ENCODE measurements at places on chromosomes 5 and 9.

DNA sequence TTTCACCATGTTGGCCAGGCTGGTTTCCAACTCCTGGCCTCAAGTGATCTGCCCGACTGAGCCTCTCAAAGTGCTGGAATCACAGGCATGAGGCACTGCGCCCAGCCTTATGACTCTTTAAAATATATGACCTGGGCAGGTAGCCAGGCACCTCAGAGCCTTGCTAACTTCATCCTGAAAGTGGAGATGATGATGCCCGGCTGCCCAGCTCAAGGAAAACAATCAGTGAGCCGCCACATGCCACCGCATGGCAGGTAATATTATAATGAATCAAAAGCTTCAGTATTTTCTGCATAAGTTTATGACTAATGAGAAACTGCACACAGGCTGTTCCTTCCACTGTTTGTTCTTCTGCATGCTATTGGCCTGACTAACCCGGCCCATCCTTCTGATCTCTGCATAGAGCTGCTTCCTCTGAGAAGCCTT lies 30.4 kb upstream of the DMRT1 start:
- no peak for DNase-seq

DNA sequence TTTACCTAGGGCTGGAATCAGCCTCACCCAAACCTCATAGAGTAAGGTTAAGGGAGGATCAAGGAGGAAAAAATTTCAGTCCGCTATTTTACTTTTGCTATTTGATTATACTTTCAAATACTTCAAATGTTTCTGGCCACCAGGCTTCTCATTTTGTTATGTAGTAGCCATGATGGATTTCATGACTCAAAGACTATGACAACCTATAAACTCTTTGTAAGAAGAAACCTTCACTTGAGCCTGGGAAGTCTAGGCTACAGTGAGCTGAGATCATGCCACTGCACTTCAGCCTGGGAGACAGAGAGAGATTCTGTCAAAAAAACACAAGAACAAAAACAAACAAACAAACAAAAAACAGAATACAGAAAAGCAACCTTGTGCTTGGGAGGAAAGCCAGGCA lies 293.6 kb upstream of the TNC start:
- no peak for DNase-seq

DNA sequence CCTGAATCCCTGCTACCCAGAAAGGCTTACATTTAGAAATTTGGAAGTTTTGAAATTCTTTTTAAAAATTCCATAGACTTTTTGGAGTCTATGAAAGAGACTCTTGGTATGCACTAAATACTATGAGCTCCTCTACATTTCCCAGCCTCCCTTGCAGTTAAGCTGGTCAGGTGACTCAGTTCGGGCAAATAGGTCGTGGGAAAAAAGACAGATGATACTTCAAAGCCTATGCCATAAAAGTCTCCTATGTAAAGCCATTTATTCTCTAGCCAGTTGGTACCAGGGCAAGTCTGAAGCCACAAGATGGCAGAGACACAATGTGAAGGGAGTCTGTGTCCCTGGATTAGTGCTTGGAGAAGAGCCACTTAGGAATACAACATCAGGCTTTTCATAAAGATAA lies 101.8 kb downstream of the BOD1 start:
- DNase-seq = no peak

- DNase-seq = no peak
Observed at GRCh38 chr5:136205061-136205702, 12.2 kb upstream of the SMIM32 start.

DNA sequence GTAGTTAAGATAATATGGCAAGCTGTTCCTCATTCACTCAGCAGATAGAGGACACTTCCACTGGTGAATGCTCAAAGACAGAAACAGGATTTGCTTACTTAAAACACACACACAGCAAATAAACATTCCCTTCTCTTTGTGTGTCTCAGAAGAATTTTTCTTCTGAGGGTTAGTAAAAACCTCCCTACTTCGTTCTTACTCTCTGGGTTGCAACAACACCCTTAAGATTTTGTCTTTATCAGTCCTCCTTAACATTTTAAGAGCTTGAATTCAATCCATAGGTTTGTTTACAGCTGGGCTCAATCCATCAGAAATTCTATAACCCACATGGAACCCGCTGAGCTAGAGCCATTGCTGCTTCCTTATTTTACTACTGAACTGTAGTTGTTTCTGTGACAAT lies 237.4 kb upstream of the PIK3R1 start:
- DNase-seq = no peak

GRCh38 chr5:158485047-158485446 lies 614.7 kb downstream of the EBF1 start:
- DNase-seq = no peak

- no peak for DNase-seq
Observed at GRCh38 chr5:157665467-157666070, 5.8 kb upstream of the C5orf52 start.

DNA sequence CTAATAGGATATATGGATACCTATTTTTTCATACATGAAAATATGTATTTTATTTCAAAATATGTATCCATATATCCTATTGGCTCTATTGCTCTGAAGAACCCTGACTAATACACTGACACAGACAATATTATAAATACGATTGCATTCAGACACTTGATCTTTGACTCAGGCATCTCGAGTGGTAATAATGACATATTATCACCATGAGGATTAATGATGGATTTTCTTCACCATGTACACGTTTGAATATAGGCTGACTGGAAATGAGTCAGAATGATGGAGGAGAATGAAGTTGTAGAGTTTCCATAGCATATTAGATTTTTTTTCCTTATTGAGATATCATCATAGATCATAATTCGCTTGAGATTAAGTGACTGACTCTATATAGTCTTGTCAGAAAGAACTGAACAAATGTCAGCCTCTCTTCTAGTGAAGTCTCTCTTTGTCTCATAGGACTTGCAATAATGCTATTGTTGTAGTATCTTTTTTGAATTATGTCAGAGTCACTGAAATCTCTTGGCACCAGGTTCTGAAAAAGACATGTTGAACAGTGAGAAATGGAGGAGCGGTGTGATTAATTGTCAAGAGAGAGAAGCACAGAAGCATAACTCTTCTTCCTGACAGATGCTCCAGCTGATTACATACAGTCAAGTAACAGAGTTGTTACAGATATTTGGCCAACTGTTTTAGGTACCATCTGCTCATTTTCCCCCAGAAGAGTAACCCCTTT lies 41.4 kb upstream of the SLCO6A1 start:
- no peak for DNase-seq

- DNase-seq = no peak
Observed at GRCh38 chr5:28880936-28881335, 1842.5 kb upstream of the CDH9 start.

DNA sequence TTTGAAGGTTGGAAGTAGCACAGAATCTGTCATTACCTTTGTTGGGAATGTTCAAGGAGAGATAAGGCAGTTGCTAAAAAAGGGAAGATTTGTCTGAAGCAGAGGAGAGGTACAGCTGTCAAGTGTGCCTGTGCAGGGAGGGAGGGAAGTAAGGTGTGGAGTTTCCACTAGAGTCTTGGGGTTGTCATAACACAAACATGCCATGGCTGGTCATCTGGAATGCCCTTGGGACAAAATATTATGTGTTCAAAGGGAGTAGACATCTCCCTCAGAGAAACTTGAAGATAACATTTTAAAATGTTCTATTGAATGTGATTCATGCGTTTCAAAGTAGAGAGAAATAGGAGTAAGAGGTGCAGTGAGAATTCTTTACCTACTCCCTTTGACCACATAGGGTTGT lies 95.0 kb downstream of the MUSK start:
- no peak for DNase-seq

DNA sequence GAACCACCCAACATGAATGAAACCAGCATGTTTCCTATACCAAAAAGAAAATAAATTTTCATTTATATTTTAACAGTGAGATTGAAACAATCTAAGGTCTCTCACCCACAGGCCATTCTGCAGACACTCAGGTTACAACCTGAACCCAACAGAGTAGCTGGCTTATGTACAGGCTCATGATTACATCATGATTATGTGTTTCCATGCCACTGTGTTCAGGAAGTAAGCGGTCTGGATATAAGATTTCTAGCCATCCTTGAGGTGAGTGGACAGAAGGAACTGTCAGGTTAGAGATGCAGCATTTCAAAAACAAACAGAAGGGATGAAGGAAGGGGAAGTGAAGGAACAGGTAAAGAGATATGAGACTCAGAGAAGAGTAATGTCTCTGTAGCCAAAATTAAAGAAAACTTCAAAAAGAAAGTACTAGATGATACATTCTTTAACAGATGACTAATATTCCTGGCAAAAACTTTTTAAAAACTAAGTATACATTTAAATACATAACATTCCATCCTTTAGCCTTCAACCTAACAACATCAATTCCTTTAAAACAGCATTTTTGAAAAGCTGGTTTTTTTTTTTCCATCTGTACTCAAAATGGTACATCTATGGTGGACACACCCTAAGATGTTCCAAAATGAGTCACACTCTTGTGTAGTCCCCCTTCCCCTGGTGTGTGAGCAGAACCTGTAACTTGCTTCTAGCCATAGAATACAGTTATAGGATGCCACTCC lies 119.8 kb downstream of the LPAR1 start:
- DNase-seq = no peak

DNA sequence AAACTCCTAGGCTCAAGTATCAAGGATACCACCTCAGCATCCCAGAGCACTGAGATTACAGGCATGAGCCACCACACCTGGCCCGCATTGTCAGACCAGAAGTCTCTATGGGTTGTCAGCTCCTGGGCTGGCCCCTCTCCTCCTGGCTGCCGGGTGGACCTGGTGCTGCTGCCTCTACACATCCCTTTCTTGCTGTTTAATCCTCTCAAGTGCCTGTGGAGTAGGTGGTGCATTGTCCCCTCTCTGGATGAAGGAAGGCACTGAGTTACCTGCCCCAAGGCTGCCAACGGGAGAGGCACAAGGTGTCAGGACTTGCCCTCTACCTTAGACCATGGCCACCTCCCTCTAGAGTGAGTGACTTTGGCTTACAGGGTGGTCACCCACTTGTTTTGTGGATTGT lies 37.4 kb downstream of the PHF2 start:
- no peak for DNase-seq

GRCh38 chr5:378976-379742 lies 57.6 kb downstream of the AHRR start:
- no peak for DNase-seq

DNA sequence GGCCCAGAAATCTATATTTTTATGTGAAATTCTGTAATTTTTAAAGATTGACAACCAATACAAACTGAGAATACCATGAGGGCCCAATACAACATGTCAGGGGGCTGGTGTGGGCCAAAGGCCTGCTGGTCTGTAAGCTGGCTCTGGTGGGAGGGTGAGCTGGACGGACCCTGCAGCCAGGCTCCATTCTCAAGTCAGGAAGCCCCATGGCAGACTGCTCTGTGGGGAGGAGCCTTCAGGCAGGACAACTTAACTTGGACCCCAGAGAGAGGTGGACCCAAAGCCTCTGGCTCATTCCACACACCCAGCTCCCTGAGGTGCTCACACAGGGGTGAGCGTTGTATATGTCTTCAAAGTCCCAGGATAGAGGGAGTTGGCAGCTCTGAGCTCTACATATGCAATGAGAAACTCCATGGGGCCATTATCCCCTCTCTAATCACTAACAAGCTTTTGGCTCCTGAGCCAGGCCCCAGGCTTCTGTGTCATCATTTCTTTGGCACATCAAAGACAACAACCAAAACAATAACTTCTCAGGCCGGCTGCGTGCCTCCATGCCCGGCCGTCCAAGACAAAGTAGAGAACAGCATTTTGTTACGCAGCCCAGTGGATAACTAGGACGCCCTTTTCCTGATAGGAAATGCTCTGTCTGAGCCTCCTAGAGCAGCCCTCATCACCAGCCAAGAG lies 6.4 kb downstream of the SEPTIN8 start:
- peak; percentile 68 for DNase-seq

- no peak for DNase-seq
Observed at GRCh38 chr5:170311511-170312300, 14.1 kb upstream of the LCP2 start.

DNA sequence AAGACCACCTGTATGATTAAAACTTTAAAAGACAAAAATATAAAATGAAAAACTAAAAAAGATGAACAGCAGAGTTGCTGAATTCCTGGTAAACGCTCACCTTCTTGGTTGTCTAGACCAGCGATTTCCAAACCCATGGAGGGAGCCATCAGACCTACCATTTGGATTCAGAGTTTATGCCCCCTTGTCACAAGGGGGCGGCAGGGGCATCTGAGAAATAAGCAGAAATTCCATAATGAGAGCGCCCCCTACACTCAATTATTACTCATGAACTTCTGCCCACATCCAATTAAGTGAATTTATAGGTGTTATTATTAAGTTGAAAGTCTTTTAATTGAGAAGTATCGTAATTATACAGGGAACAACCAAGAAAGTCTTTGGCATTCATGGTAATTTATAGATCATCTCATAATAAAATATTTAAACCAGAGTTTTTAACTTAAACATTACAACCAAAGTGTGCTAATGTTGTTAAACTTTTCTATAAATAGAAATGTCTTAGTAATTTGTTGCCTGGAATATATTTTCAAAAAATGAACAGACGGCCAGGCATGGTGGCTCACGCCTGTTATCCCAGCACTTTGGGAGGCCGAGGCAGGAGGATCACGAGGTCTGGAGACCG lies 35.2 kb upstream of the SPATA31C2 start:
- DNase-seq = peak; percentile 74

GRCh38 chr5:151923866-151924476 lies 680 bp downstream of the GLRA1 start:
- no peak for DNase-seq

DNA sequence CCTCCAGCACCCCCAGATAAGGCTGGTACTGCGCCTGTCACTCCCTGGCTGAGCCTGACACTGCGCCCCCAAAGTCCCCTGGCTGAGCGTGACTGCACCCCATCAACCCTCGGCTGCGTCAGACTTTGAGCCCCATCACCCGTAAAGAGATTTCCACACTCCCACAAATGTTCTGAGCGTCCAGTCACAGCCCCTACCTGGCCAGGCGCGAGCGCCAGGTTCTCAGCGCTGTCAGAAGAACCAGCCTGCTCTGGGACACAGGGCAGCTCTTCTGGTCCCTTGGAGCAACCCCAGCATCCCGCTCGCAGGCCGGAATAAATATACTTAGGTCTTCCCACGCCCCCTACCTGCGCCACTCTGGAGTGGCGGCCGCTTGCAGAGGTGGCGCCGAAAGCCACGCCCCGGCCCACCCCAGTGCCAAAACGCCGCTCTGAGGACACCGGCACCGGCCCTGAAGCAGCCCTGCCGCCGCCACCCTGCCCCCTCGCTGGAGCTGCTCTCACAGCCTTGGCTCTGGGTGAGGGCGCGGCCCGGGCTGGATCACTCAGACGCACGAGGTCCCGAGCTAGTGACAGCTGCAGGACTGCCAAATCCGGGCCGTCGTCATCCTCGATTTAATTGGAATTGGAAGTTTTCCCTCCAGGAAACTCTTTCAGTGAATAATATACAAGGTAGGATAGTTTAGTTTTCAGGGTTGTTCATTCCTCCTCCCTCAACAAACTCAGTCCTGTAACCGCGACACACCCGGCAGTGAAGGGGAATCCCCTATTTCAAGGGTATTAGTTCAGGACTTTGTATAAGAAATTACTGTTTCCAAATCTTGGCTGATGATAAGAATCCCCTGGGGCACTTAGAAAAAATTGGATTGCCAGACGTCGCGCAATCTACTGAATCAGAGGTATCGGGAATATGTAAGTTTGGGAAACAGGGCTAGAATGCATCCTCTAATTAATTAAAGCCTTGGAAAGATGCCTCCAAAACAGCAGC lies 1.2 kb upstream of the CEMIP2 start:
- peak; percentile 34 for DNase-seq

- DNase-seq = no peak
Observed at GRCh38 chr9:82810915-82811314, 252.0 kb downstream of the RASEF start.

- no peak for DNase-seq
Observed at GRCh38 chr5:25851301-25851700, 1187.1 kb downstream of the CDH9 start.

Data from endothelial cell of umbilical vein (primary cell).